GM04504 (cell line): ENCODE measurements at places on chromosomes 6 and 20.

- DNase-seq: no peak
These were observed 76.5 kb upstream of the TOP1 start for GRCh38 chr20:40952136-40952535.

DNA sequence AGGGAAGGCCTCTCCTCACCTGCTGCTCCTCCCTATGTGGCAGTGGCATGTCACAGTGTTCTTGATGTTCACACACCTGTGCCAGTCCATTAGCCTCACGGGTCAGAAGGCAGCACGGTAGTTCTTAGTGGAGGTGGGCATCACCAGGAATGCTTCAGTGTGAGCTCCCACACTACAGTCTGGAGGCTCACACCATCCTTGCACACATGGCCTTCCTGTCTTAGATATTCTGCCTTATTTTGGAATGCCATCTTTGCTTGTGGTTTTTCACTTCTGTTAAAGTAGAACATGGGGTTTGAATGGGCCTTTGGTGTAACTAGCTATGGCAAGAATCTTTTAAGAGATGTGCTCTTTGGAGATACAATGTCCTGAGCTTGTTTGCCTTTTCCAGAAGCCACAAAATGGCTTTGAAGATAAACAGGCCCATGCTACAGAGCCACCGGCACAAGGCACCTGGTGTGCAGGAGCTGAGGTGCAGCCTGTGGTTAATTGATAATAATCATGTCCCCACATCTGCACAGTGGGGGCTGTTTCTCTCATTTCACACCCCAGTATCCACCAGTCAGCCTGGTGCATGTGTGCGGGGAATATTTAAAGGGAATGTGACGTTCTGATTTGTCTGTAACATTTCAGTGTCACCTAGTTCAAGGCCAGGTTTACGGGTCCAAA, 3.2 kb upstream of the SLC17A9 start:
- DNase-seq: no peak

GRCh38 chr20:56380375-56380774, 11.6 kb downstream of the AURKA start:
- DNase-seq: no peak

DNA sequence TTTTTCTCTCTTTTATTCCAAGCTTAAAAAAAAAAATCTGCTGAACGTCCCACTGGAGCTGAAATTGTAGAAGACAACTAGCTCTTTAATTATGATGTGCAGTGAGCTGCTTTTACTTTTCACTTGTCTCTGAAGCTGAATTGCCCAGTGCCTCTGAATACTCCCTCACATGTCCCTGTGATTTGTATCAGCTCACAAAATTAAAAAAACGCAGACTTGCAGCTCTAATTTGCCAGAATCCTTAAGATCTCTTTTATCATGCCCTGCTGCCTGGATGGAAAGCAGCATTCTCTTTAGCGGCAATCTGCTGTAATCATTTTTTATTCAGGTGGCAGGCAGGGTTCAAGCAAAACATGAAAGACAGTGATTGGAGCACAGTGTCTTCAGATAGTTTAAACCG, 443.8 kb upstream of the SPTLC3 start:
- DNase-seq: no peak

GRCh38 chr20:46666306-46666705, 15.0 kb upstream of the SLC13A3 start:
- DNase-seq: no peak

DNA sequence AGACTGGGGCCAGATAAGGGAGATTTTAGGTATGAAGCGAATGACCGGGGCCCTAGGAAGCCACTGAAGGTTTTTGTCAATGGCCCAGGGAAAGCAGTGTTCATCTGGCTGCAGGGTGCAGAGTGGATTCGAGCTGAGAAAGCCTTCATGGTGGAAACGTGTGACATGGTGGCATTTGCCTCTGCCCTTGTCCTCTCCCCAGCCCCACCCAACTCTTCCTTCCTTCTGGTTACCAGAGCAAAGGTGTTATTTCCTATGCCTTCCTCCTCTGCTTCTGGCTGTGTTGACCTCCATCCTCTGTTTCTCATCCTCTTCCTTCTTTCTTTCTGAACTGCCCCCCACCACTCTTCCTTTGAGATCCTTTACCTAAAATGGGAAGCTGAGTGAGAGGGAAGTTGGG, 195.1 kb upstream of the SUPT3H start:
- no peak for DNase-seq

GRCh38 chr6:43838276-43839036, 68.4 kb downstream of the VEGFA start:
- DNase-seq: peak; percentile 48

DNA sequence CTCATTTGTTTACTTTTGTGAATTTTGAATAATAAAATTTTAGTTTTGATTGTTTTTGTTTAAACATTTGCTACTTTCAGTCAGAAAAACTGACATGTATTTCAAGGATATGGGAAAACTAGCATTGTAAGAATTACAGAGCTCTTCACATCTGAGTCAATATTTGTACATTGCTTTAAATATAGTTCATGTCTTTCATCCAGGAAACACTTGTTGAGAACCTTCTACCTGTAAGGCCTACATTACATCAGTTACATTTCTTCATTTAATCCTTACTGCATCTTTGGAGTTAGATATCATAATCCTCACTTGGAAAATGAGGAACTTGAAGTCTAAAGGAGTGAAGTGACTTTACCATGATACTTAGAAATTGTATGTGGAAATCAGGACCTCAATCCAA, 242.9 kb downstream of the KCNQ5 start:
- no peak for DNase-seq
